Activated T-cell treated with anti-CD3 and anti-CD28 coated beads, Interleukin-2, amount 50 U/mL, for 4 hours (primary cell): ENCODE measurements at places on chromosomes 7 and 10.

GRCh38 chr7:118169146-118169545, 14.8 kb upstream of the LSM8 start:
- no peak for DNase-seq

DNA sequence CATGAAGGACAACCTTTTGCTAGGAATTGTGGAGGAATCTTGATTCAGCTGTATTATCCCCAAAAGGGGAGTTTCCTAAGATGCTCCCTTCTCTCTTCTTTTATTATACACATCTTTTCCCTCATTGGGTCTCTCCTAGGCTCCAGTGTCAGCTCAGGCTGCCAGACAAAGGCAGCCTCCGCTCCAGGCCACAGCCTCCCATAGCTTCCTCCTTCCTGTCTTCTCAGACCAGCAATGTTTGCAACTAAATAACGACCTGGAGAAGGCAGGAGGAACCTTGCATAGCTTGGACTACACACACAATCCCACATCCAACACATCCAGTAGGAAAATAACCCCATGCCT, 12.3 kb downstream of the SFXN3 start:
- DNase-seq: no peak

- no peak for DNase-seq
Measured at GRCh38 chr7:137305901-137306621, 37.5 kb downstream of the PTN start.

GRCh38 chr7:139058943-139059342, 23.1 kb upstream of the ZC3HAV1L start:
- DNase-seq: no peak

GRCh38 chr10:47414752-47415519, 30.8 kb upstream of the ZNF488 start:
- no peak for DNase-seq

DNA sequence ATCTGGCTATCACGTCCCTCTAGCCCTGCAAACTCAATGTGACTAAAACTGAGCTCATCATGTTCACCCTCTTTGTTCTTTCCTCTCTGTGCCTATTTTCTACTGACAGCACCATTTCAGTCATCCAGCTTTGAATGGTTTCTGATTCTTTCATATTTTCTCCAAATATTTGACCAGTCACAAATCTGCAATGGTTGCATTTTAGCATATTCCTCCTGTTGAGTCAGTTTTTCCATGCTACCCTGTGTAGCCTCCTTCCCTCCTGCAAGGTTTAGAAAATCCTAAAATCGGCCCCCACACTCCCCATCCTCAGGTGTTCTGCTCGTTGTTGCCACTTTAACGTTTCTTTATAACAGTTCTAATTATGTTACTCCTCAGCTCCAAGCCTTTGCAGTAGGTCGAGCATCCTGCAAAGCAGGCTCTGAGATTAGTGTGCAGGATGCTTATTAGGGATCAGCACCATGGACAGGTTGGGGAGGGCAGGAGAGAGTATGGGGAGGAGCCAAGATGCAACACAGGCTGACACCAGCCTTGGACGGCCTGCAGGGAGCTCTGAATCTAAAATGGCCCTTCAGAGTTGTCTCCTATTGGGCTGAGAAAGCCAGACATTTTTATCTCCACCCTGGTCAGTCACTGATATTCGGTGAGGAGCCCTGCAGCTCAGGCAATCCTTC, 531.0 kb upstream of the COBL start:
- no peak for DNase-seq
